ENCODE measurements at places on chromosomes 16 and 17.

DNA sequence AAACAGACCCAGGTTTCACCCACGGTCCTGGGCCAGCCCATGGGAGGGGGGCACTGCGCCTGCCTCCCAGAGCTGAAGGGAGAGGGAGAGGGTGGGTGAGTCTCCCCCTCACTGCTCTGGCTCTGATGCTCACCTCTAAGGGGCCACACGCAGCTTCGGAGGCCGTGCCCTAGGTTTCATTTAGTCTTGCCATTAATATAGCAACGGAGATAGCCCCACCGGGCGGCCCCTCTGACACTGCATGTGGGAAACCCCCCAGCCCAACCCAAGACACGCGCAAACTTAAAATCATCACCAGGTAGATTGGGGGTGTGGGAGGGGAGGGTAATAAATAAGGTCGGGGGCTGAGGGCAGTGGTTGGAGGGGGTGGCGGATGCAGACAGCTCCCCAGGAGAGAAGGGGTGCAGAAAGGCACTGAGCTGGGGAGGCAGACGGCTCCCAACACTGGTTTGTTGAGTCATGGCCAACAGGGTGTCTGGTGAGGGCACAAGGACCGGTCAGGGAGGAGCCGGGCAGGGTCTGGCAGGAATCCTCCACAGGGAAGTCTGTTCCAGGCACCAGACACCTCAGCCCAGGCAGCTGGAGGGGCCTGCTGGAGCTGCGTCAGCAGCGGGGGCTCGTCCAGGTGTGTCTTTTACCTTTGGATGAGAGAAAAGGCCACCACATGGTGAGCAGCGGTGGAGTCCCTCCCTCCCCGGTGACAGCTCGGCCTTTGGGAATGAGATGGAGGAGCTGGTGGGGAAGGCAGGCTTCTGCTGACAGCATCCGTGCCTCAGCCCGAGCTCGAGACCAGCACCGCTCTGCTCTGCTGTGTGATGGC is 32.0 kb upstream of the DOC2B start:
- no peak for DNase-seq

GRCh38 chr17:64004903-64005733 is 7.0 kb downstream of the PRR29 start:
- DNase-seq = no peak

GRCh38 chr17:32311028-32311536 is 30.9 kb downstream of the C17orf75 start:
- no peak for DNase-seq

DNA sequence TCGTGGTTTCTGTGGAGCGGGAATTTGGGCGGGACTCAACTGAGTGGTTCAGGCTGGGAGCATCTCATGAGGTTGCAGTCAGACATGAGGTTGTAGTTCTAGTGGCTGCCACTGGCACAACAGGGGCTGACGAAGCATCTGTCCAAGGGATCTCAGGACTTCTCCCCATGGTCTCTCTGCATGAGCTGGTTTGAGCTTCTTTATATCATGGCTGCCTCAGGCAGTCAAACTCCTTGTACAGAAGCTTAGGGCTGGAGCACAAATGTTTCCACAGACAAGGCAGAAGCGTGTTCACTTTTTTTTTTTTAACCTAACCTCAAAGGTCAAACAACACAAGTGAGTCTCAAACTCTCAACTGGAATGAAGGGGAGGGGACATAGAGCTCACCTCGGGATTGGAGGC is 243.3 kb downstream of the MSI2 start:
- peak; percentile 53 for DNase-seq

DNA sequence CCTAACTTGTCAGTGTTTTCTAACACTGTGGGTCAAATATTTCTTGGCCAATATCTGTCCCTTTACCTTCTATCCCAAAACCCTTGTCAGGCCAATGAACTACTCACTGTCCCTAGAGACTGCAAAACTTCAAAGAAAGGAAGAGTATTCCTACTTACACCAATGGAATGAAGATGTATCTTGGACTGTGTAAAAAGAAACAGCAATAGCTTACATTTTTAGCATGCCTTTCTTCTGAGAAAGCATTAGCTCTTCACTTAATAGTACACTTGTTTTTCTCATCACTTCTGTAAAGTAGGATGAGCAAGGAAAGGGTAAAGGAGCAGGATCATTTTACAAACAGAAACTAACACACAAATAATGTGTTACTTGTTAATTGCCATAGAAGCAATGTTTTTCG is 73.9 kb downstream of the STH start:
- peak; percentile 92 for DNase-seq

GRCh38 chr16:3470723-3471122 is 24.6 kb downstream of the C16orf90 start:
- no peak for DNase-seq

DNA sequence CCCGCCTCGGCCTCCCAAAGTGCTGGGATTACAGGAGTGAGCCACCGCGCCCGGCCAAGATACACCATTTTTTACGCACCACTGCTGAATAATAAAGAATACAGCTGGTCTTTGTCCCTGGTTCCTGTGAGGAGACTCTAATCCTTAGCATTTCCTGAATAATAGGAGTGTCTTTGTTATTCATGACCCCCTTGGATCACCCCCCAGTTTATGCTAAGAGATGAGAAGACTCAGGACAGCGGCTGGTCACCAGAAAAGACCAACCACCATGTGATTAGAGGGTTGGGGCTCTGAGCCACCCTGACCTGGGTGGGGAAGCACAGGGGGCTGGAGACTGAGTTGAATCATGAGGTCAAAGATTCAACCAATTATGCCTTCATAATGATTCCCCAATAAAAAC is 17.3 kb downstream of the PHLPP2 start:
- no peak for DNase-seq

DNA sequence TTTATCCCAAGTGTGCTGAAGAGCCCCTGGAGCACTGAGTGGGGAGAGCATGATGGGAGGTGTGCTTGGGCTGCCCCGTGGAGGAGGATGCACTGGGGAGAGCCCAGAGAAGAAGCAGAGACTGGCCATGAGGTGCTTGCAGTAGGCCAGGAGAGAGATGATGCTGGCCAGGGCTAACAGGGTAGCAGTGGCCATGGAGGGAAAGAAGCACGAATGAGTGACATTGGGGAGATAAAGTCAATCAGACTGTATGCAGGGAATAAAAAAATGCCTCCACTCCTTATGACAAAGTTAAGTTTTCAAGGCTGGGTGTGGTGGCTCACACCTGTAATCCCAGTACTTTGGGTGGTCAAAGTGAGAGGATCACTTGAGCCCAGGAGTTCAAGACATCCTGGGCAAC is 5.4 kb upstream of the TMEM220 start:
- DNase-seq = no peak

DNA sequence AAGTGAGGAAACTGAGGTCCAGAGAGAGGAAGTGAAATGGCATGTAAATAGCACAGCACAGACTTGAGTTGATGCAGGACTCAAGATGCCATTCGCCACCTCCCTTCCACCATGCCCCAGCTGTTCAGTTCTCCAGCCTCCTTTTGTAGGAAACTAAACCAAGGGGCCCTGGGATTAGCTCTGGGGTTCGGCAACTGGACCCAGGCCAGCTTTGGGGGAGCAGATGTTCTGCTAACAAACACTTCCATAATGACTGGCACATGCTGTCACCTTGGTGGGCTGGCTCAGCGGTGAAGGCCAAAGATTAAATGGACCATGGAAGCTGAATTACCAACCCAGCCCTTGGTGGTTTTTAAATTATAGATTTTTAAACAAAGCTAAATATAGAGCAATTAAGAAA is 77.0 kb downstream of the IRX6 start:
- no peak for DNase-seq

- no peak for DNase-seq
These were observed 8.1 kb downstream of the ZZEF1 start for GRCh38 chr17:4134721-4135120.

DNA sequence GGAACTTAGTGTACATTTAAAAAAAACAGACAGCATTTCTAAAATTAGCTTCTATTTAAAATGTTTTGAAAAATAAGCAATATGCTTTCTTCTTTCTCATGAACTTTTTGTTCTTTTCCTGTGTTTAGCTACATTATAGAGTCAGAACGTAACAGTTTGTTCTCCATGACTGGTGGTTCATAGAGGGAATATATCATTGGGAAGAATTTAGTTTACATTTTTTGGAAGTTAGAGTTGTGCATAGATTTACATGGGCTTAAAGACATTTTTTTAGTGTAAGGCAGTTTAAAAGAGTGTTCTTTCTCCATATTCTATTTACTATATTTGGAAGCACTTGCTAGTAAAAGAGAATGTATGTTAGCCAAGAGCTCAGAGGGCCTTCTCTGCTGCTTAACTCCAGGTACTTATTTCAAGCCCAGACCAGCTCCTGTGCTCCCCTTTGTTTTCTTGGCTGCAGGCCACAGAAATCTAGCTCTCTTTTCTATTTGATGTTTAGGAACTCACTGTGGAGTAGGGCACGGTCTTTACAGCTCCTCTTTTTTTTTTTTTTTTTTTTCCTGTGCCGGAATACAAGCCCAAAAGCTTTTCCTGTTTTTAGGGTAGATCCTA is 20.2 kb downstream of the AP2B1 start:
- no peak for DNase-seq

GRCh38 chr16:27730661-27731210 is 180.8 kb downstream of the KATNIP start:
- no peak for DNase-seq

DNA sequence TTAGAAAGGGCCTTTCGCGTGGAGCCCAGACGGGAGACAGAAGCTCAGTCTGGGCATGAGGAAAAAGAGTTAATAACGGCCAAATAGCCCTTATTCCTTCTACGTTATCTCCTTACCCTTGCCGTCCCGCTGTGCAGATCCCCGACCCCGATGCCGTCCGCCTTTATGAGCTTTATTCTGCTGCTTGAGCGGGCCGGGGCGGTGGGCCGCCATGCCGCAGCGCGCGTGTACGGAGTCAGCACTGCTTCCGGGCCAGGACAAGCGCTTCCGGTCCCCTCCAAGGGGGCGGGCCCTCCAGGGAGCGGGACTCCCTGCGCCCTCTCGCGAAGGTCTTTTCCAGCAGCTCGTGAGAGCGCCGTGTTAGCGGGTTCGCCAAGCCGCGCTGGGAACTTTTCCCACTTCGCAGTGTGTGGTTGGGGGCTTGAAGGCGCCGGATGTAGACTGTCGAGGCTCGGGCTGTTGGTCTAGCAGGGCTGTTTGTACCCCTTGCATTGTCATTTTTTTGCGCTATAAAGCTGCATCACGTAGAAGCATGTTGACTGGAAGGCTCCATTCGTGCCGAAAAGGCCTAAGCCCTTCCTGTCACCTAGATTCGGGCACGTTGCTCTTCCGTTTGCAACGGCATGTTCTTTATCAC is at the start of gene TSR1:
TSR1 (minus strand) TSS at position 243 of the 637 bp plus-strand sequence; CDS start at position 213, 30 bp downstream.
- peak; percentile 87 for DNase-seq

DNA sequence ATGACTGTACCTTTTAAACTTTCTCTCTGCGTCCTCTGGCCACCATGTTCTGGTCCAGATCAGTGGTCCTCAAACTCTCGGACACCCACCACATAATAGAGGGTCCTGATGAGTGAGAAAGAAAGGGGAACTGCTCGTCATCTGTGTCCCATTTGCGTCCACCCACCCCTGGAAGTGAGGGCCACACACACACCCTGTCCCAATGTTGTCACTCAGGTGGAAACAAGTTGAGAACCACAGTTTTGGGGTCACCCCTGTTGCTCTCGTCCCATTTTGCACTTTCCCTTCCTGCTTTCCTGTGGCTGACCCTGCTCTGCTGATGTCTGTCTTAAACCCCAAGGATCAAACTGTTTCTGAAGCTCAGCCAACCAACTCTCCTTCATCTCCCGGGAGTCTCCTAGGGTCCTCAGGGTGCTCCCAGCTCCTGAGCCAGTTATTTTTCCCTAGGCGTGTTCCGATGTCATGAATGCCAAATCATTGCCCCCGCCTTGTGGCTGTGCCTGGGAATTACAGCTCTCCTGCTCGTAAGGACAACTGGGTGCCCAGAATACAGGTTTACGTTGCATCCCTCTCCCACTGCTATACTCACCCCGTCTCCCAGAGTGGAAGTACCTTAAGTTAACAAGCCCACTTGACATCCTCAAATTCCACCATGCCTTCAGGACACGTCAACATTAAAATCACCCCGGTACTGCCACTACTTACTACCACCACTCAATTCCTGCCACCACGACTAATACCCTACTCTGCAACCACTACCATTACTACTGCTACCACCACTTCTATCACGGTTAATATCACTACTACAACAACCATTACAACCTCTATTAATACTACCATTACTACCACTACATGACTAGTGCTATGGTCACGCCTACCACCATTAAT is 26.0 kb upstream of the HNF1B start:
- peak; percentile 63 for DNase-seq

GRCh38 chr17:41812381-41813151 is at the start of gene FKBP10:
Gene FKBP10, plus strand, starts transcription at chr17:41813004. Its CDS starts 31 bp downstream, at chr17:41813035.
- DNase-seq = peak; percentile 82

GRCh38 chr16:87062569-87063442 is 254.4 kb downstream of the C16orf95 start:
- peak; percentile 58 for DNase-seq

DNA sequence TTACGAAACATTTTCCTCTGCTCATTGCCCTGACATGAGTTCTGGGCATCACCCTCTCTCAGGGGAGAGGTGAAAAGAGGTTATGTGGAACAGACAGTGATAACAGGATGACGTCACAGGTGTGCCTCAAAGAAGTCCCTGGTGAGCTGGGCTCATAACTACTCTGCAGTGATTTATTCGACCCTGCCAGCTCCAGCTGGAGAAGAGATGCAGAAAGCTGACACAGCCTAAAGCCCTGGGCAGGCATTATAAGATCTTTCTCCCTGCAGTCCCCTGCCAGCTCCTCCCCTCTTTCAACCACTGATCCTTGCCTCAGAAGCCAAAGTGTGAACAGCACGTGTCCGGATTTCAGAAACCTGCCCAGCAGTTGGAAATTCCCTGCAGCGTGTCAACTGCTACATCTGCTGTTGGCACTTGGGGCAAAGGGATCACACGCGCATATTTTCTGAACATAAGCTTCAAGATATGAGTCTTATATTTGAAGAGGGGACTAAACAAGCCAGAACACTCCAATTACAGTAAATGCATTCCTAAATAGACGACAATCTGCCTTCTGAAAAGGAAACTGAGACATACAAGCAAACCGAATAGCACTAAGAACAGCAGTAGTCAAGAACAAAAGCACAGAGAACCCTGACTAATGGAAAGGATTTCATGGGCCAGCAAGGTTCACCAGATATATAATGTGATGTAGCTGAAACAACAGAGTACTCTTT is 80.5 kb downstream of the SMG6 start:
- peak; percentile 85 for DNase-seq

Data from AG10803 (cell line).